Left renal pelvis (tissue), 4 donors: ENCODE measurements at places on chromosomes 12 and 14.

DNA sequence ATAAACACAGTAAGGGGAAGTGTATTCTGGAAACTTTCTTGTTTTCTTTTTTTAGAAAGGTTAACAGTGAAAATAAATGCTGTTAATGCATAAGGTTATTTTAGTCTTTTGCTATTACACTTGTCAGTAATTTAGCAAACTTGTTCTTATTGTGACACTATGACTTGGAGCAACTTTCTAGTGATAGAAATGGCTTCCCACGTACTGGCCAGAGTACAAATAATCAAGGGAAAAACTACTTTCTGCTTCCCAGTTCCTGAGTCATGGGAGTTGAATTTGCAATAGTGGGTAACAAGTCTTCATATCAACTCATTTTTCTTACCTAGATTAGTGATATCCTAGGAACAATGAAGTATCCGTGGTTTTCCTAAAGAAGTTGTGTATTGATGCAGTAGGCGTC, 1072.3 kb downstream of the FLRT2 start:
- DNase-seq: no peak

GRCh38 chr14:49953196-49953595, 60.3 kb downstream of the ARF6 start:
- DNase-seq: no peak

DNA sequence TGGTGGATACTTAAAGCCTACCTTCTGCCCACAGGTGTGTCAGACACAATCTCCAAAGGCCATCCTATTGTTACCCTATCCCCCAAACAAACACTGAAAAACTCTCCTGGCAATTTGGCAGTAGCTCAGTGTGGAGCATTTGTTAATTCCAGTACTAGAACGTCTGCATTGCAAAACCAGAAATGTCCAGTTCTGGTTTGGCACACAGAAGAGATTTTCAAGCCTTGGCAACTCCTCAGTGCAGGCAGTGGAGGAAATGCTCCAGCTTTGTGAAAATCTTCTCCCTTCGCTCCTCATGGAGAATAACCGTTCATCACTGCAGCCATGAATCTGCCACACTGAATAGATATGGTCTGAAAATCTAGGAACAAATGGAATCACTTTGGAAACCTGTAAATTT, 5.3 kb upstream of the SOCS2 start:
- no peak for DNase-seq

GRCh38 chr12:98750511-98750910, 105.4 kb downstream of the APAF1 start:
- no peak for DNase-seq

DNA sequence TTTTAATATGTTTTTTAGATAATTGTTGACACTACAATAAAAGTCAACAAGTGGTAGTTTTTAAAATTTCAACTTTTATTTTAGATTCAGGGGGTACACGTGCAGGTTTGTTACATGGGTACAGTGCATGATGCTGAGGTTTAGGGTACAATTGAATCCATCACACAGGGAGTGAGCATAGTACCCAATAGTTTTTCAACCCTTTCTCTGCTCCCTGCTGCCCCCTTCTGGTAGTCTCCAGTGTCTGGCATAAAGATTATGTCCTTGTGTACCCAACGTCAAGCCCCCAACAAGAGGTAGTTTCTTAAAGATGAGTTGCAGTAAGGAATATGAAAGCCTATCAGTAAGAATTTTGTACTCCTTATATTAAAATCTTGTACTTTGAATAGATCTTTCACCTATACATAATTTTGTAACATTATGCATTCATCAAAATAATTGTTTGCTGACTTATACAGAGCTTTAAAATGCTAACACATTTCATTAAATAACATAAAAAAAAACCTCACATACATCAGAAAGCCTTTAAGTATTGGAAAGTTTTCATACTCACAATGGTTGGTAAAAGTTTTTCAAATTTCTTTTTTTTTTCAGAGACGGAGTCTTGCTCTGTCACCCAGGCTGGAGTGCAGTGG, 5.4 kb upstream of the RALGAPA1 start:
- no peak for DNase-seq

DNA sequence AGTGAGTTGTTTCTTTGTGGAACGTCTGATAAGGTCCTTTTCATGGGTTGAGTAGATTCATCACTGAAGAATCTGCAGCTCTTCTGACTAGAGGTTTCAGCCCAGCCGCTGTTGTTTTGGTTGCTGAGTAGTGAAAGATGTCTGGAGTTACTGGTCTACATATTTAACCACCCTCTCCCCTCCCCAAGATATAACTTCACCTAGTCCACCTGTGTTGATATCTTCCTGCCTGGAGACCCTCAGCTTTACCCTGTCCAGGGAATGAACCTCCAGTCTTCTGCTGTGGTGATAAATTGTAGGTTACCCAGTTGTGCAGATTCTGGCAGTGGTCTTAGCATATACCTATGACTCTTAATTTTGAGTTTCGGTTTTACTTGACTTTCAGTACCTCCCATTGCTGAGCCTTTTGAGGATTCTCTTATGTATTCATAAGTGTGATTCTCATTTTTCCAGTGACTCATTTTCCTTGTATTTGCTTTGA, 62.9 kb downstream of the CCDC91 start:
- no peak for DNase-seq

DNA sequence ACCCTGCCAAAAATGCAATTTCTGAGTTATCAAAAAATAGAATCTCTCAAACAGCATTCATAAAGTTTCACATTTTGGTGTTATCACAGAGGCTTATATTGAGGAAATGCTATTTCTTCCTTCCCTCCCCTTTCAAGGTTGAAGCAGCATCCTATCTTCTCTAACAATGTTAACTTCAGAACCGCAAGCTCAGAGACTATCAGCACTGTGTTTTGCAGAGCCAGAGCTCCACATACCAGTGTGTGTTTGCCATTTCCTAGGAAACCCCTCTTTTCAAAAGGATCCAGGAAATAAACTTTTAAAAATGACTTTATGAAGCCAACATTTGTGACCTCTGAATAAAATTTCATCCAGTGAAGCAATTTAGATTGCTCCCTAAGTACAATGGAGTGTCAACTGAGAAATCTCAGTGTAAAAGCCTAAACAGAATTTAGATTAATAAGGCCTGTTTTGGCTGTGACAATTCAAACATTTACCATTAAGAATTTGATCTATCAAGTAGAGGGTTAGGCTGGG, 332.6 kb downstream of the NOVA1 start:
- no peak for DNase-seq

- DNase-seq: no peak
Observed at GRCh38 chr12:48078901-48079300, 27.0 kb downstream of the SENP1 start.
